Spleen (tissue), 13 donors: ENCODE measurements at places on chromosomes 1 and 21. TPM values are rescaled to one million over a fixed set of nuclear protein-coding genes. Genes with fewer than 3 reads are reported as not detected.

Gene FBLIM1
- 9.6 TPM for polyA plus RNA-seq

Gene CTSE
- polyA plus RNA-seq: 0.11 TPM

Gene FNDC5
- polyA plus RNA-seq: not detected

DNA sequence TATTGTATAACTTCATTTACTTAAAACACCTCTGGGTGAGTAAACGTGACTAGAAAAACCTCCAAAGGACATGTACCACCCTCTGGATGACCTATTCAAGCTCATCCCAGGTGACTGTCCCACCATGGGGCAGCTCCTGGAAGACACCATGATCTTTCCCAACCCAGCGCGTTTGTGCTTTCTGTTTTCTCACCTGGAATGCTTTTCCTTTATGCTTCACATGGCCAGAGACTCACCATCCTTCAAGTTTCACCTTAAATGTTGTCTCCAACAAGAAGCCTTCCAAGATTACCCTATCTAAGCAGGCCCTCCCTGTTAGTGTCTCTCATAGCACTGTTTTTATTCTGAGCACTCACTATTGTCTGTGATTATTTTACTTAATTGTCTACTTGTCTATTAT, 11.1 kb downstream of the CYP4B1 start:
- no peak overlapping the region for H3K27ac ChIP-seq
- H3K4me3 ChIP-seq: no peak overlapping the region
- H3K4me1 ChIP-seq: no peaks in the 10 kb centered on the region
- no peaks in the 10 kb centered on the region for H3K27me3 ChIP-seq
- no peak for DNase-seq
- no peaks in the 10 kb centered on the region for H3K36me3 ChIP-seq

GRCh38 chr1:79695138-79695537, 688.6 kb upstream of the ADGRL4 start:
- no peaks in the 10 kb centered on the region for H3K4me1 ChIP-seq
- H3K36me3 ChIP-seq: no peaks in the 10 kb centered on the region
- no peak overlapping the region for H3K27ac ChIP-seq
- no peak overlapping the region for H3K4me3 ChIP-seq
- no peaks in the 10 kb centered on the region for H3K27me3 ChIP-seq

DNA sequence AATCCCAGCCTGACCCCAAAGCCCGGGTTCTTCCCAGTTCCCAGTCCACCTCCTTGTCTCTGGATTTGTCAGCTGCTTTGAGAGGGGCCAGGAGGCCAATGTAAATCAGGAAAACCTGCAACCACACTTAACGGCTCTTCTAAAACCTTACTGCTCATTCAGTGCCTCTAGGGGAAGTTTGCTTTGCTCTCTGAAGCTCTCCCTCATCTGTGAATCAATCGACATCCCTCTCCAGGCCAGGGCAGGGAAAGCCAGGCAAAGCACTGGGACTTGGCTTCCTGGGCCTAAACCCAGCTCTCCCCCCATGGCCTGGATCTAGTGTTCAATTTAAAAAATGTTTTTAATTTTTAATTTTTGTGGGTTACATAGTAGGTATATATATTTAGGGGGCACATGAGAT, 9.3 kb downstream of the NKAIN1 start:
- H3K36me3 ChIP-seq: no peaks in the 10 kb centered on the region
- no peaks in the 10 kb centered on the region for H3K4me1 ChIP-seq
- H3K4me3 ChIP-seq: no peak overlapping the region
- no peaks in the 10 kb centered on the region for H3K27me3 ChIP-seq
- H3K27ac ChIP-seq: no peak overlapping the region
- no peak for DNase-seq
